ENCODE measurements at places on chromosomes 11 and 22. TPM values are rescaled to one million over a fixed set of nuclear protein-coding genes. Genes with fewer than 3 reads are reported as not detected.

The MIOX gene
- total RNA-seq: not detected

The ZP1 gene
- total RNA-seq: not detected

The LMO1 gene
- not detected for total RNA-seq

The MFRP gene
- total RNA-seq: not detected

The PANX3 gene
- not detected for total RNA-seq

The ROM1 gene
- total RNA-seq: 6.1 TPM

DNA sequence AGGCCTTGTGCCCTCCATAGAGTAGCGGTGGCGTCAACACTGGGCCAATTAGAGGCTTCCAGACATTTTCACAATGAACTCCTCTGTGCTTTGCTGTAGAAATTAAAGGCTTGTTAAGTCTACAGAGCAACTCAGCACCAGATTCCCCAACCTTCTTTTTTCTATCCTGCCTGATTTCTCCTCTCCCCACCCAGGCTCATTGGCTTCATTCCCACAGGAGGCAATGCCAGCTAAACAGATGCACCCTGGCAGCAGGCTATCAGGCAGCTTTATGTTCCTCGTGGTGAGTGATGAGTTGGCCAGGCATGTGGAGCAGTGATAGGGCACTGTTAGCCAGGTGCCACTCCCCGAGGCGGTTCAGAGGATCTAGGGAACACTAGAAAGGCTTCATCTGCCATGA, 4.8 kb downstream of the DIXDC1 start:
- no peak for DNase-seq

DNA sequence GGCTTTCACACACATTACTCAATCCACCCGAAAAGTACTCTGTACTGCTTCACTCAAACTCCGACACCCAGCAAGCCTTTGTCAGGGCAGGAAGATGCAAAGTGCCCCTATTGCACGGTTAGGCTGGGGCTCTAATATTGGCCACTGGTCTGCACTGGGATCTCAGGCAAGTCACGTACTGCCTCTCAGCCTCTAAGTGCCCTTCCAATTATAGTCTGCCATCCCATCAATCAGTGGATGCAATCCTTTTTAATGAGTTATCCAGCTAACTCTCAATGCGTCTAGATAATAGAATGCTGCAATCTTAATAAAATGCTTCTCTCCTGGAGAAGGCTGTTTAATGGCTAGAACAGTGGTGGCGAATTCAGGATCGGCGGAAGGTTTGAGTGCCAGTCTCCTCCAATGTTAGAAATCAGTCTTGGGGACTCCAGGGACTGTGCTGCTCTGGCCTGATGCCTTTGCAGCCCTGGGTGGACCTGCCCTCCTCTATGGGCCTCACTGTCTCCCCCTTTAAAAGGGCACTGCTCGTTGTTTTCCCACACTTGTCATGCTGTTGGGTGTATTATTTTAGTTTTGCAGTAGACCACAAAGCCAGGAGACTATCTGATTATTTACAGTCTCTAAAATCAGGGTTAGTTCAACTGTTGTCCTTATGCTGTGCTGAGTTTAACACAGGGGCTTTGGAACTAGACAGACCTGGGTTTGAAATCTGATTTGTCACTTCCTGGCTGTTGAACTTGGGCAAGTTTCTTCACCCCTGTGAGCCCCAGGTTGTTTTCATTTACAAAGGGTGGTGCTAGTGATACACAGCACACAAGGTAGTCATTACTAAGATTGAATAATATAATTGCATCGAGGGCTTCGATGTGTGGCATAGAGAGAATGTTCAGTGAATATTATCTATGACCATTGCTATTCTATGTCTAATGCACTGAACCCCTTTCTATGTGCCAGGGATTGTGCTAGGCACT, 36.7 kb downstream of the CLMP start:
- DNase-seq: no peak

DNA sequence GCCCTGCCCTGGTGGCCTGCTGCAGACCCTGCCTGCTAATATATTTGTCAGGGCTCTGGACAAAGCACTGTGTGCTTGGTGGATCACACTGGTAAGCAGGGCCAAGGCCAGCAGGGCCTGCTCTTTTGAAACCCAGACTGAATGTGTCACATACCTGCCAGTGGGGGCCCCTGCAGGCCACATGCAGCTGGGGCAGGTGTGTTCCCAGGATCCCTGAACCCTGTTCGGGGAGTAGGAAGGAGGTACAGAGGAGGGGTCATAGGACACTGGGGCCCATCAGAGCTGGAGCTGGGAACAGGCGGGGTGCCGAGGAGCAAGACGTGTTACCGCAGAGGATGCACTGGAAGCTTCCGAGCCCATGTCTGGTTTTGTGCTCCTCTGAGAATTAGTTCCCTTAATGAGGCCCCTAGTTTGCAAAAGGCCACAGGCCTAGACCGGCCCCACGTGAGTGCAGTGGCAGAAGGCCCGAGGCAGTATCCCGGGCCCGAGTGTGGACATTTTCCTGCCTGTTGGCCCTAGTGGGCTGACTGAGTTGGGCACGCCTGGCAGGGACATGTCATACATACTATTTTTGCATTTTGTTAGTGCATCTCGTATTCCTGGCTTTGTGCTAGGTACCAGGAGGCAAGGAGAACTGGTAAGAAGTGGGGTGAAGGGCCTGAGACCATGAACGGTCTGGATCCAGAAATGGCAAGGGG, 11.2 kb upstream of the ACR start:
- DNase-seq: no peak

- no peak for DNase-seq
These were observed 5.8 kb downstream of the PITPNB start for GRCh38 chr22:27913162-27913741.

DNA sequence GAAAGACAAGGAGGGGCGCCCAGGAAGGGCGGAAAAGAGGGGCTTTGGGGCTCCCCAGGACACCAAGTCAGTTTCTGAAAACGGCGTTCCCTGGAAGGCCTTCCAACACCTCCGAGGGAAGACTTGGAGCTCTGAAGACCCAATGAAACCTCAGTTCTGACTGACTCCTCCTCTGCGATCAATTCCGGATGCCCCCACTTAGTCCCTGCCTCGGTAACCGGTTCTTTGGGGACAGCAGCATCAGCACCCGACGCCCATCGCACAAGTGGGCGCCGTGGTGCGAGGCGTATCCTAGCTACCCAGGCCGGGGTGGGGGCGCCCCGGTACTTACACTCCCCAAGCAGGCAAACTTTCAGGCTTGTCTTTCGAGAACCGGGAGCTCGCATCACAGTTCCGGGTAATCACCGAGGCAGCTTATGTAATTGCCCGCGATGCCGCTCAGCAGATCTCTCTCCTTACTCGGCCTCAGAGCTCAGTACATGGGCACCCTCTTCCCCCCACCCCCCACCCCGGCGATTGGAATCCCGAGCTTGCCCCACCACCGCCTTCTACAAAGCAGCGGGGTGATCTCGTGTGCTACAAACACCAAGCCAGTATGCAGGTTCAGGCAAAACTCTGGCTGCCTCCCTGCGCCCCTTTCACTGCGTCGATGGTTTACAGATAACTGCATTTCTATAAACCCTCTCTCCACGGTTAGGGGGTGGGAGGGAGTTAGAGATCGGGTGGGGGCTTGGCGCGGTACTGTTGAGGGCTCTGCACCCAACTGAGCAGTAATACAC, 2.0 kb downstream of the TENM4 start:
- no peak for DNase-seq

GRCh38 chr11:57425565-57426438, 1.1 kb downstream of the SLC43A3 start:
- DNase-seq: no peak

- DNase-seq: no peak
These were observed 5.3 kb upstream of the NHERF4 start for GRCh38 chr11:119179983-119180382.

- no peak for DNase-seq
These were observed 55.8 kb upstream of the RRAS2 start for GRCh38 chr11:14414470-14415461.

DNA sequence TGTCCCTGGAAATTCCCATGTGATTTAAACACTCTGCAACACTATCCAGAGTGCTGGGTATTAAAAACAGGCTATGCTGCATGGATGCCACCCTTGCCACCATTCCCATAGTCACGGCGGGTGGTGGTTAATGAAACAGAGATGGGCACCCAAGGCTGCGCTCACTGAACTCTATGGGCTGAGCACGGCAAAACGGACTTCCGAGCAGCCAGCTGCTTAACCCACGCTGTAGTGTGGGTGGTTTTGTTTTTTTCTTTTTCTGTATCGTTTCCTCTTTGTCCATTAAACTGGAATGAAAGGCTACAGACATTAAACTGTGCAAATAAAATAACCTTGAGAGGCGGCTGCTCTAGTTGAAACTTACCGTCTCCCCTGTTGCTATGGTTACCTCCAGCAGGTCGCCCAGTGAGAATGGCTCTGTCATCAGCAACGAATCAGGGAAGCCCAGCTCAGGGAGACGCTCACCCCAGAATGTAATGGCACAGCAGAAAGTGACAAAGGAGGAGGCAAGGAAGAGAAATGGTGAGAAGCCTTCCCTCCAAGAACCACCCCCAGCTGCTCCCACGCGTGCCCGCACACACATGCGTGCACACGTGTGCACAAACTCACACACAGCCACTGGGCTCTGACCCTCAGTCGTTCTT, 102.1 kb downstream of the C11orf91 start:
- no peak for DNase-seq

DNA sequence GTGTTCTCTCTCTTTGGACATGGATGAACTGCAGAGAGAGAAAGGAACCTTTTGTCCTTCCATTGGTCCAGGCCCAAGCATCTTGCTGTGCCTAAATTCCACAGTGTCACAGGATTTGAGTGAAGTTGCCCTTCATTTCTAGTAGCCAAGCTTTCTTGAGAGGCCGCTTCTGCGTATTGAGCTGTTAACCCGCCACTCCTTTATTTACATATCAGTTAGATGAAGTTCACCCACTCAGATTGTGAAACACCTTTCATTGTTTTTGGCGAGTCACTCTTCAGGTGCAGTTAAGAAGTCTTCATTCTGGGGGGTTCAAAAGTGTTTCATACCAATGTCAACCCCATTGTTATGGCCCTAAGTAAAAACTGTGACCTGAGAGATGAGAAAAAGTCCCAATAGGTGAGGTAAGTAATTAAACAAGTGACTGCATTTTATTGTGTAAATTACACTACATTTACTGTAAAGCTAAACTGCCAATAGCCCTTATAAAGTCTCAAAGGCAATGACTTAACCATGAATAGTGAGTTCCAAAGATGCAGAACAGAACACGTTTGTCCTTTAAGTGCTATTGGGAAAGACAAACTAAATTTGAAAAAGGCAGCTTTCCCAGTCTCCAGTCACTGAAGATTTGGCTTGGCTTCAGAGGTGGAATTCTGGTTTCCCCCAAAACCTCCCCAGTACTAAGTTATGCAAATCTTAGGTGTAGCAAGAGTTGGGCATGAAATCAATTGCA, 61.0 kb downstream of the APIP start:
- no peak for DNase-seq

DNA sequence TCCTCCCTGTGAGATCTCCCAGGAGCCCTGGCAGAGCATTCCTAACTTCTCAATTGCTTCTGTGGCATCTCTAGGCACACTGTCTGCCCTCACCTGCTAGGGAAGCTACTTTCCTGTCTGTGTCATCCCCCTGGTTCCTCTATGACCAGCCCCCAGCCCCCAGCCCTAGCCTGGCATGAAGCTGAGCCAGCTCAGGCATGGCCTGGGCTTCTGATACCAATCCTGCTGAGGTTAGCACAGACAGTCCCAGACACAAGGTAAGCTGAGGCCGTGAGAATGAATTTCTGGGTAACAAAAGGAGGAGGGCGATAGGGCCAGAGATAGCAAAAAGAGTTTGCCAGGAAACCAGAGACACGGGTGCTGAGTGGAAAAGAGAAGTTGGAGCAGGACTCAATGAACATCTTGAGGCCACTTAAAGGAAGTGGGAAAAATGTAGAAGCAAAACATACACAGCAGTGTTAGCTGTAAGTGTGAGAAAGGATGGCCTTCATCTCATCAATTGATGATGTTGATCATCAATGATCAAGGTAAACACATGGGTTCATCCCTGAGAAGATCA, 87.6 kb upstream of the PICALM start:
- DNase-seq: no peak

GRCh38 chr22:45296628-45297297, 12.0 kb downstream of the UPK3A start:
- no peak for DNase-seq

GRCh38 chr11:96367342-96367741, 22.4 kb downstream of the CCDC82 start:
- no peak for DNase-seq

DNA sequence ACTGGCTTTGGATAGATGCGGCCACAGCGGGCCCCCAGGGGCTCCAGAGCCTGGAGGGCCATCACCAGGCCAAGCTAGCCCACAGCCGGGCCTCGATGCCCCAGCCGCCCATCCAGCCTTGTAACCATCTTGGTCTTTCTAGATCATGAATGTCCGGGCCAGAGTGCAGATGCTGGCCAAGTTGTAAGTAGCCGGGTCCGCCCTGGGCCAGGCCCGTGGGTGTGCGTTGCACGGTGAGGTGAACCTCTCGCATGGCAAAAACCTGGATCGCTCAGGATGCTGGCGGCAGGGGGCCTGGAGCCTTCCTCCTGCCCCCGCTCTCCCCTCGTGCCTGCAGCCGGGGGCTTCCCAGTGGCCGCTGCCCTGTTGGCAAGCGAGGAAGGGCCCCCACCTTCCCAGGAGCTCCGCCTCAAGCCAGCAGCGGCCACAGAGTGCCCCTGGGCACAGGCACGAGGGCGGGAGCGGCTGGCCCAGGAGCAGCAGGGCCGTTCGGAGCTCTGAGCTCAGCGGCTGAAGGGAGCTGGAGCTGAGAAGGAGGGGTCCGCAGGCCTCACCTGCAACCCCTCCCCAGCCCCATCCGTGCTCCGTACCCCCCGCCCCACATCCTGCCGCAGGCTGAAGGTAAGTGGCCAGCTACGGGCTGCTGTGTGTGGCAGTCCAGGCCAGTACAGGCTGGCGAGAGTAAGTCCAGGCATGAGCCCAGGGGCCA, 10.9 kb upstream of the MRPL23 start:
- no peak for DNase-seq

DNA sequence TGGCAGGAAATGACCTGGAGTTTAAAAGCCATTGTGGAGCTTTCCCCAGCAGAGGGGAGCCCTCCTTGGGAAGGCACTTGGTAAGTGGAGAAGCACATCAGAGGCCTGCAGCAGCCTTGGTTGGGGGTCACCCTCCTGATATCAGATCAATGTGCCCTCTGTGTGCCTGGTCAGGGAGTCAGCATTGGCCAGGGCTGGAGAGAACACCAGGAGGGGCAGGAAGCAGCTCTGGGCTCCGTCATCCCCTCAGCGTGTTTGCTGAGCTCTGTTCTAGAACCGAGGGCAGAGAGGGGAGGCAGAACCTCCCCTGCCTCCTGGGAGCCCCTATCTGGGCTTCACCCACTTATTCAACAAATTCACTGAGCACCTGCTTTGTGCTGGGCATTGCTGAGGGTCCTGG, 846.0 kb downstream of the TBC1D22A start:
- no peak for DNase-seq

Measured in pulmonary artery endothelial cell (primary cell).